Activated T-cell treated with anti-CD3 and anti-CD28 coated beads for 48 hours (primary cell): ENCODE measurements at places on chromosomes 3 and 15.
A peak's percentile ranks its signal among the peaks of the same experiment; 100 is the strongest.

DNA sequence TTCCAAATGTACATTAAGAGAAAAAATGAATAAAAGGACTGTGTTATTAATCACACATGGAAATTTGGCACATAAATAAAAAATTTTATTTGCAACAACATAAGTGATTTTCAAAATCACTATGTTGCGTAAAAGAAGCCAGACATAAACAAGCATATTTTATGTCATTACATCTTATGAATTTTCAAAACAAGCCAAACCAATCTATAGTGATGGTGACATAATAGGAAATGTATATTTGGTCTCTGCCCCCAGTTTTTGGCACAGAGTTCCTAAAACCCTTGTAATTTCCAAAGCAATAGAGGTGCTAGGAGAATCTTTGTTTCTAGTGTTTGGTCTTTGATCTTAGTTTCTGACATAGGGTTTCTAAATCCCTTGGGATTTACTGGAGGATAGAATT is 543.3 kb downstream of the ZBBX start:
- no peak for DNase-seq

GRCh38 chr3:105033081-105033480 is 333.6 kb upstream of the ALCAM start:
- DNase-seq = no peak

GRCh38 chr15:89672221-89673164 is 6.7 kb downstream of the PLIN1 start:
- no peak for DNase-seq

GRCh38 chr3:64422192-64422591 is 196.9 kb upstream of the PRICKLE2 start:
- DNase-seq = no peak

DNA sequence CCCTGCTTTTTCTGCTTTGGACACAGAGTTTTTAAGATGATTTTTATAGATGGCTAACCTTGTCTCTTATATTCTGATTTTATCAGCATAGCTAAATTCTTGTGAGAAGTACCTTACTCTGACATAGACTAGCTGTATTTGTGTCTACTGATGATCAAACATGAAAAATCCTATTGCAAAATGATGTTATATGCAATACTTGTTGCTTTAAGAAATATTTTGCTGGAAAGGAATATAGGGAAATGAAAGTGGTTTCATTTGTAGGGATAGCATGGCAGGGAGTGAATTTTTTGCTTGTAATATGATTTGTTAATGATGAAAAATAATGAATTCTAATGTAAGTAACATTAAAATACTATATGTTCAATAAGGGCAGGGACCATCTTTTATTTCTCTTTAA is 35.9 kb downstream of the CFAP91 start:
- DNase-seq = no peak

GRCh38 chr15:98648654-98649471 is 524 bp downstream of the IGF1R start:
- peak; percentile 27 for DNase-seq

GRCh38 chr3:123464211-123464610 is 15.3 kb upstream of the ADCY5 start:
- DNase-seq = no peak

GRCh38 chr3:15539066-15539465 is 17.6 kb upstream of the COLQ start:
- DNase-seq = no peak

DNA sequence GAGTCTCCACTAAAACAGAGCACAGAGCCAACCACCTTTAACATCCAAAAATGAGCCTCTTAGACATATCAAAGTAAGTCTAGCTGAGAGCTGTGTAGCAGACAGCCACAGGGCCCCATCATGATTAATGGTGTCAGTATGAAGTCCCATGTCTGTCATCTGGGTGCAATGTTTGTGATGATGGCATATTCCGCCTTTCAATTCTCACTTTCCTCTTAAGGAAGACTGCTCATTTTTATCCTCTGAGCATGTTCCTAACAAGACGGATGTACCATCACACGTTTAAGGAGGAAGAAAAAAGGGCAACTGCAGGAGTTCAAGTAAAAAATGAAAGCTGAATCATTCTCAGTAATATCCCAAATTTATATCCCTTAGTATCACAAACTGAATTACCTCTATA is 85.8 kb upstream of the KCNMB2 start:
- no peak for DNase-seq

- DNase-seq = no peak
These were observed 138.6 kb downstream of the GAP43 start for GRCh38 chr3:115761927-115762305.

GRCh38 chr3:98768961-98769360 is 5.8 kb downstream of the ST3GAL6 start:
- no peak for DNase-seq

DNA sequence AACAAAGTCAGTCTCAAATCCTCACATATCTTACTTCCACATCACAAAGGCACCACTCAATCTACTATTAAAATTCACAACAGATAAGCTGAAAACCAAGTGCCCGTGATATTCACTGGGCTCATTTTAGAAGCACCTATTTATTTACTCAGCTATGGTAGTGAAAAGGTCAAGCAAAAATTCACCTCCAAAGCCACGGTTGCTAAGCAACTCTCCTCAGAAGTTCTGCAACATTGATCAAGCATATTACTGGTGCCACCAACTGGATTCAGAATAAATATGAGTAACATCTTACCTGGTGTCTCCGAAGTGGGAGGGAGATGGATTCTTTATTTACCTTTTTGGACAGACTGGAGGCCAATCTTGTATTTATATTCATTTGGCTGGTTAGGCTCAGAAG is 714.8 kb downstream of the FHIT start:
- DNase-seq = no peak

GRCh38 chr15:100900136-100900794 is 18.9 kb upstream of the LRRK1 start:
- no peak for DNase-seq

DNA sequence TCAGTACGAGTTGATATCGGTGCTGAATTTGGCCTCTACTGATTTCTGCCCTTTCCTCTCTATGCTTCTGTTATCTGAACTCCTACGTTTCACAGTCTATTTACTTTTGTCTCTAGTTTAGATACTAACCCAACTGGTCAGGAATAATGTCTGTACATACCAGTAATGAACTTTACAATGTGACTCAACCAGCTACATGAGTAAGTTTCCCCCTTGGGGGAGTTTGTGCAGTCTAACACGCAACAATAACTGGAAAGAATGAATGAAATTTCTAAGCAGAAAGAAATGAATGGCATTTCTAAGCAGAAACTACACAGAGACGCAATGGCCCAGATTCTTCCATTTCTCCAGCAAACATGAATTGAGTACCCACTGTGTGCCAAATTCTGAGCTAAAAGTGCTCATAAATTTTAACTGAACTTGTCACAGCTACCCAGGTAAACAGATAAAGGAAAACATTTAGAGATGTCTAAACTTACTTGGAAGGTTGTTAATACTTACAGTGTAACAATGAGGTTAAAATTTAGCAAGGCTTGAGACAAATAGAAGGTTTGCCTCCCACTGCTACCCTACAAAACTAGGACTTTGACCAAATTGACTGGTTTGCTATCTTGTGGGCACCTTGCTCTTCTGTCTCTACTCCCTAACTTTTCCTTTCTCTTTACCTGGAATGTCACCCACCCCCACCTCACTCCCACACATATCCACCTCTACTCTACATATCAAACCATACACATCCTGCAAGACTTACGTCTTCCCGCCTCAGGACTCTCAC is 11.6 kb downstream of the UPK1B start:
- DNase-seq = no peak

GRCh38 chr3:152317184-152317583 is 48.5 kb downstream of the MBNL1 start:
- no peak for DNase-seq

- DNase-seq = no peak
These were observed 1031.7 kb upstream of the CFAP20DC start for GRCh38 chr3:60081381-60082095.

- no peak for DNase-seq
These were observed 1.9 kb downstream of the RHO start for GRCh38 chr3:129530251-129530791.

DNA sequence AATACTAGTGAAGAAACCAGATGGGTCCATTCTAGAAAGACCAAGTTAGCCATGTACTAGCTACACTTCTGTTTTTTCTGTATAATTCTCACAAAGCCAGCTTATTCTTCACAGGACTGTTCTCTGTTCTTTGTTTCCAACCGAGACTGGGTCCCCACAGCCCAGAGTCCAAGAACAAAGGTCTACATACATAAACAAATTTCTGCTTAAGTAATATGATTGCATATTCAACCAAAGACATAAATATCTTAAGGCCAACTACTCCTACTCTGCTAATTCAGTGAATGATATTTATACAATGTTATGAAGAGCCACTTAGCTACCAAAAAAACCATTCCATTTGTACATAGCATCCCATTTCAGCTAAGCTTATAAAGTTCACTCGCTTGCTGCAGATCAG is 299.8 kb upstream of the CCDC54 start:
- DNase-seq = no peak

DNA sequence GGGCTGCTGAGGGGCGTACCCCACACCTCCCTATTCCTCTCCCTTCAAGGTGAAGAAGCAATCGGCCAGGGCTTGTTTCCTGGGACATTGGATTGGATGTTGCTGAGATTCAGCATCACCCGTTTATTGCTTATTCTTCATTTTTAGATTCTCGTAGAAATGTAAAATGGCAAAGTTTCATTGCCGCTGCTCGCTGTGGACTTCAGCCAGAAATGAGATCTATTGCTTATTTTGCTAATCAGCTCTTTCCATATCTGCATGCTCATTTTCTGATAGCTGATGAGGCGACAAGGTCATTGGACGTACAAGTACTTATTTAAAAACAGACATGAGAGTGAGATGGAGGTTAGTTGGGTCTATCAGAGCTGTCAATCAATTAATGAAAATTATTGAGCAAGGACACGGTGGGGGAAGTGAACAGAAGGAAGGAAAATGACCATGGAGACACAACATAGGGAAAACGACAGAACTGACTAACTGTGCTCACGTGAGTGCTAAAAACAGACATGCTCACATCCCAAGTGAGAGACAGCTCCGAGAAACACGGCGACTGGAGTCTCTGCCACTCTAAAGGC is 471.2 kb downstream of the NR2F2 start:
- no peak for DNase-seq

- DNase-seq = no peak
These were observed 39.3 kb upstream of the PTPRG start for GRCh38 chr3:61522060-61522459.

- DNase-seq = no peak
These were observed 83.0 kb downstream of the WNT7A start for GRCh38 chr3:13796701-13797460.

- peak; percentile 36 for DNase-seq
These were observed 54.2 kb upstream of the ARHGEF3 start for GRCh38 chr3:56855856-56856512.

DNA sequence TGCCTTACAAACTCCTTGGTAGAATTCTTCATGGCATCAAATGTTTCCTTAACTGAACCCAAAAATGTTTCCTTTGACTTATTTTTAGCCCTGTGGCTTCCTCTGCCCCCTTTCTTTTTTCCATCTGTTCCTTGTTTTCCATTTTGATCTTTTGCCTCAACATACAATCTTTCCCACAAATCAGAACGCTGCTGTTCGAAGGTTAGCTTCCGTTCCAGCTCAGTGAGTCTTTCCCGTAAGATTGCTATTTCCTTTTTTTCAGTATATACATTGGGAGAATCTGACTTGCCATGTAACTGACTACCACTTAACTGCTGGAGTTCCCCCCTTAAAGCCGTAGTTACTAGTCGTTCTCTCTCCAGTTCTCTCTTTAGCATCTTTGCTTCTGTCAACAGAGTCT is 41.2 kb downstream of the PIGB start:
- DNase-seq = no peak

DNA sequence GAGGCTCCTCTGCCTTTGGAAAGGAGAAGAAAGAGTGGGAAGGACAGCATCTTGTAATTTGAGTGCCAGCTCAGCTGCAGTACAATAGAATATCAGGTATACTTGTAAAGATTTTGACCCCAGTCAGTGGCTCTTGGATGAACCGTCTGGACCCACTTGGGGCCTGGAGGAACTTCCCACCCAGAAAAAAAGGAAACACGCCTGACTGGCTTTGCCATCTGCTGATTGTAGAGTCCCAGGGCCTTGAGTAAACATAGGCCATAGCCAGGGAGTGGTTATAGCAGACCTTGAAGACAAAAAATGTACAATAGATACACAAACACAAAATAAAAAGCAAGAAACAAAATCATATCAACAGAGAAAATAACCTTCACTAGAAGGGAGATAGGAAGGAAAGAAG is 112.1 kb downstream of the GOLIM4 start:
- DNase-seq = no peak

GRCh38 chr3:178352326-178353005 is 183.8 kb upstream of the KCNMB2 start:
- no peak for DNase-seq

GRCh38 chr15:63701365-63701764 is 104.2 kb downstream of the FBXL22 start:
- no peak for DNase-seq

DNA sequence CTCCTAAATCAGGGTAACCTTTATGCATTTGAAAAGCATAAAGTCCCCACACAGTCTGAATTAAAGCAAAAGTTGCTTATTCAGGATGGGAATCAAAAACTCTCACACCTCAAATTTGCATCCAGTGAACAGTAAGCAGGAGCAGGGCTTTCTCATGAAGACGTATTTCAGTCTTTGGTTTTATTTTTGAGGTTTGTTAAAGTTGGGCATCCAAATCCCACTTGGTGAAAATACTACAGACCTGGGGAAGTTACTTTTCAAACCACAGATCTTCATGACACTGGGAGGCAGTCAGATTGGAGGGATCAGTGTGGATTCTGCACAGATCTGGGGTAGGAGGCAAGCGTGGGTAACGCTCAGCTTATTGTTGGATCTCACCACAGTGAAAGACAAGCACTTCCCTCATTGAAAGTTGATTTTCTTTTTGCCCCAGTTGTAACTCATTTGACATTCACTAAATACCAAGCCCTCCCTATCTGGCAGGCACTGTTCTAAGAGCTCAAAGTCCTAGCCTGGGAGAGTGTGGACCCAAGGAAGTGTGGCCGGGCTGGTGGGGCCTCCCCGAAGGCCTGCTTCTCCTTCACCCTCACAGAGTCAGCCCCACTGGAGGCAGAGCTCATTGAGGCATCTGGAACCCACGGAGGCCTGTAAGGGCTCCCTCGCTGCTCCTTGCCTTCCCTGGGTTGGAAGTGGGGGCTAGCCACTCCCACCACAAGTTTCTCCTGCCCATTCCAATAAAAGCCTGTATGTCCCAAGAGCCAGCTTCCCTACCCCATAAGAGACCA is 783 bp upstream of the ISG20 start:
- DNase-seq = no peak

GRCh38 chr15:42595626-42596240 is 20.3 kb downstream of the STARD9 start:
- no peak for DNase-seq

DNA sequence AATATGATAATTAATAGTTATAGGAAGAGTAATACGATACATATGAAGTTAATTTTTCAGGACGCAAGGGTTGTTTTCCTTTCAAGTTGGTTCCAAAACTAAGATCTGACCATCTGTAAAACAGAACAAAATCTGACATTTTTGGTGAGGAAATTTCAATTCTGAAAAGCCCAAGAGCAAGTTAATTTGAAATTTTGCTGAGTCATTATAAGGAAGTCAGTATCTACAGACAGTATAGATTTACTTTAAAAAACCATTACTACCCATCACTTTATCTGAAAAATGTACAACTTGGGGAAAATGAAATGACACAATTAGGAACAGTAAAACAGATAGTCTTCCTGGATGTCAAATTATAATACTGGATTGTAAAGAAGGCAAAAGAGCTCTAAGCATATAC is 12.5 kb downstream of the INTS14 start:
- no peak for DNase-seq

- no peak for DNase-seq
These were observed 32.3 kb upstream of the AMOTL2 start for GRCh38 chr3:134406331-134407238.

GRCh38 chr3:197270558-197271317 is 27.7 kb downstream of the DLG1 start:
- DNase-seq = no peak
